ENCODE measurements at places on chromosomes 4 and X.

- no peak for DNase-seq
Observed at GRCh38 chr4:90542216-90542615, 415.0 kb downstream of the CCSER1 start.

GRCh38 chr4:87622303-87622702 lies 14.0 kb downstream of the DSPP start:
- no peak for DNase-seq

DNA sequence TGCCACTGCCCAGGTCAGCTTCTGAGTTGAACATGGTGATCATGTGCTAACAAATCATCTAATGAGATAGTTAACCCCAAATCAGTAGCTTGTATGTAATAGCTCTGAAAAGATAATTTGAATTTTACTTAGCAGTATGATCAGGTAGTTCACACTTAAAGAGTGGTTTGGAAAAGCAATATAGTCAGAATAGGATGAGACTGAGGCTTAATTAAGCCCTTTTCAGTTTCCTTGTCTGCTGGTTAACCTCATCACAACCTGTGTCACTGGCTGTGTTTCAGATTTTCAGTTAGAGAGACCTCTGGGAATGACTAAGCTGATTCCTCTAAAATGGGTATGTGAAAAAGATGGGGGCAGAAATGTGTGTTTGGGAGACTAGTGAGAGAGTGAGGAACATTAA lies 38.1 kb downstream of the GPR174 start:
- DNase-seq: no peak

- DNase-seq: no peak
Observed at GRCh38 chr4:29711226-29711625, 1008.9 kb upstream of the PCDH7 start.

- DNase-seq: no peak
Observed at GRCh38 chrX:127861611-127862010, 190.6 kb downstream of the ACTRT1 start.

DNA sequence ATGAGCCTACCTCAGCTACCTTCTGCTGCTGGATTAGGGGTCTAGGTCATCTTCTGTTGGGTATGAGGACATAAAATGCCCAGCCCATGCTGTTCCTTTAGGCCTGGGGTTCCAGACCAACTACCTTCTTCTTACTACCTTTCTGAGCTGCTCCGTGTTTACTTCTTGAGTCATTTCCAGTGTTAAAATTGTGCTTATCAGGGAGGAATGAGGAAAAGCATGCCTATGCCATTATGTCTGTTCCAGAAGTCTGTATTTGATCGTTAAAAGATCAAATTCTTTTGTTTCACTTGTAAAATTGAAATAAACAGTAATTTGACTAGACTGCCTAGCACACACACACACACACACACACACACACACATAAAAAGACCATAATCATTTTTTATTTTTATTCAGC lies 1912.7 kb upstream of the TENM3 start:
- DNase-seq: no peak

DNA sequence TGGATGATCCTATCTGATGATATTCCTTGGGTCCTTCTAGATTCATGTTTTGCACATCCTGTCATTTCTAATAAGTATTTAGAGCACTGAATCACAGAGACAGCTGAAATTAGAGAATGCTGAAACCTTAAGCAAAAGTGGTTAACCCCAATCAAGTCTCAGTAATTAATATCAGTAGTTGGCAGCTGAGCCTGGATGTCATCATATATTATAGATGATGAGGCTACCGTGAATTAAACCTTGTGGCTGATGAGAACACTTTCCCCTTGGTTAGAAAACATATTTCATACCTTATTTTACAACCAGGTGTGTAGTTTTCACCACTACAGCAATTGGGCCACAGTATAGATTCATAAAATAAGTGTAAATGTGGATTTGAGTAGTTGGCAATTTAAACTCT lies 499.0 kb downstream of the PDGFC start:
- DNase-seq: no peak

DNA sequence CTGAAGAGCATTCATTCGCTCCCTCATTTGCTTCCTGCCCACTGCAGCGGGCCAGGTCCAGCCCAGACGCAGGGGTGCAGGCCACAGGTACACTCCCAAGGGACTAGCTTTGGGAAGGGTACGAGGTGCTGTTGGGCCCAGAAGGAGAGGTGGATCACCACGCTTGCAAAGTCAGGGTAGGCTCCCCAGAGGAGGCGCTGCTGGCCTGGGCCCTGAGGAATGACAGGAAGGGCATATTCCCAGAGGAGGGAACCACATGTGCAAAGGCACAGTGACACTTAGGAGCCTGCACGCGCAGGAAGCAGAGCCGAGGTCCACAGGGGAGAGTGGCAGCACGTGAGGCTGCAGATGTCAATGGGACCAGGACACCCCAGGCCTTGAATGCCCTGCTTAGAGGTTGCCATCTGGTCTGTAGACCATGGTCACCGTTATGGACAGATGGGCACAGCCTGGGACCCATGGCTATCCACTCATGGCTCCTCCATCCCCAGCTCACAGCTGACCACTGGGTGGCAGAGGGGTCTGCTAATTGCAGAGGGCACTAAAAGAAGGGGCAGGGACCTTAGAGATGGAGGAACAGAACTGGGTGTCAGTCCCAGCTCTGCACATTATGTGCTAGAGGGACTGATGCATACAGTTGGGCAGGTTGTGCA lies 7.9 kb downstream of the HTRA3 start:
- DNase-seq: no peak

DNA sequence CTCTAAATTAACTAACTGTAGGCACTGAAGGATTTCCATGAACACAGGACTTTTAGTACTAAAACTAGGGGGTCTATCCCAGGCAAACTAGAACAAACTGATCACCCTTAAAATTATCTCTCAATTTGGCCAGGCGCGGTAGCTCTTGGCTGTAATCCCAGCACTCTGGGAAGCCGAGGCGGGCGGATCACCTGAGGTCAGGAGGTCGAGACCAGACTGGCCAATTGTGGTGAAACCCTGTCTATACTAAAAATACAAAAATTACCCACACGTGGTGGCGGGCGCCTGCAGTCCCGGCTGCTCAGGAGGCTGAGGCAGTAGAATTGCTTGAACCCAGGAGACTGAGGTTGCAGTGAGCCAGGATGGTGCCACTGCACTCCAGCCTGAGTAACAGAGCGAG lies 436.6 kb downstream of the RPA4 start:
- no peak for DNase-seq

GRCh38 chr4:40763228-40763716 lies 13.5 kb downstream of the NSUN7 start:
- no peak for DNase-seq

GRCh38 chr4:154868414-154869194 lies 87.5 kb downstream of the RBM46 start:
- DNase-seq: no peak

GRCh38 chrX:154466036-154466435 lies 8.0 kb downstream of the PLXNA3 start:
- no peak for DNase-seq

- DNase-seq: no peak
Observed at GRCh38 chrX:24285082-24285481, 28.8 kb downstream of the SUPT20HL2 start.

- no peak for DNase-seq
Observed at GRCh38 chr4:102675141-102675540, 85.6 kb downstream of the MANBA start.

- no peak for DNase-seq
Observed at GRCh38 chr4:80321776-80322175, 13.8 kb upstream of the CFAP299 start.

- DNase-seq: no peak
Observed at GRCh38 chr4:159104694-159105414, 2.0 kb downstream of the RAPGEF2 start.

DNA sequence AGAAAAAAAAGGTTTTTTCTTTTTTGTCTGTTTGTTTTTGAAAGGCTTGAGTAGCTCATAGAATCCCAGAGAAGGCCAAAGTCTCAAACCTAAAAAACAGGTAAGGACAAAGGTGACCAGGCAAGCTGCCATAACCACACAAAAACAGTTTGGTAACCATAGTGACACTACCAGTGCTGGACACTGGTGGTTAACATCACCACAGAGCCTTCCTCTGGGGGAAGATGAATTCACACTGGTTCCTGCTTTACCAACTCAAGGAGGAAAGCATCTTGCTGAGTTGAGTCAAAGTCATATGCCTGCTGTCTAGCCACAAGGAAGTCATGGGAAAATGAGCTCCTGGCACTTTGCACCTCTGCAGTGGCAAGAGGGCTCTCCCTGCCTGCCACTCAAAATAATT lies 32.5 kb downstream of the IDS start:
- DNase-seq: no peak

DNA sequence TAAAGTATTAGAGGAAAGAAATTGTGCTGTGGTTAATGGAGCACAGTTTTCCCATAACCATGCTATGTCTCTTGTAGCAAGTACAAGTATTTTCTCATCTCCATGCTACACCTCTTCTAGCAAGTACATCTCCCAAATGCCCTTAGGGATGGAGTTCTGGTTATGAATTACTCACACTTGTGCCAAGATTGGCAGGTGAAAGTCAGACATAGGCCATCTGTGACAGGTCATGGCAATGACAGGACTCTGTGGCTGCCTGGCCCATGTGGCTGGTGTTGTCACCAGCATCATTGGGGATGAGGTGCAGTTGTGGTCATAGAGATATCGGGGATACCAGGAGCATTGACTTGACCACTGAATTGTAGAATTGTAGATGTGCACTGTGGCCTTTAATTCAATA lies 310.2 kb downstream of the FAT4 start:
- no peak for DNase-seq

- DNase-seq: no peak
Observed at GRCh38 chr4:2073808-2074481, 14.8 kb downstream of the NAT8L start.

- DNase-seq: no peak
Observed at GRCh38 chr4:89247951-89248350, 59.6 kb downstream of the GPRIN3 start.

- no peak for DNase-seq
Observed at GRCh38 chr4:52081216-52081615, 30.1 kb downstream of the SPATA18 start.

DNA sequence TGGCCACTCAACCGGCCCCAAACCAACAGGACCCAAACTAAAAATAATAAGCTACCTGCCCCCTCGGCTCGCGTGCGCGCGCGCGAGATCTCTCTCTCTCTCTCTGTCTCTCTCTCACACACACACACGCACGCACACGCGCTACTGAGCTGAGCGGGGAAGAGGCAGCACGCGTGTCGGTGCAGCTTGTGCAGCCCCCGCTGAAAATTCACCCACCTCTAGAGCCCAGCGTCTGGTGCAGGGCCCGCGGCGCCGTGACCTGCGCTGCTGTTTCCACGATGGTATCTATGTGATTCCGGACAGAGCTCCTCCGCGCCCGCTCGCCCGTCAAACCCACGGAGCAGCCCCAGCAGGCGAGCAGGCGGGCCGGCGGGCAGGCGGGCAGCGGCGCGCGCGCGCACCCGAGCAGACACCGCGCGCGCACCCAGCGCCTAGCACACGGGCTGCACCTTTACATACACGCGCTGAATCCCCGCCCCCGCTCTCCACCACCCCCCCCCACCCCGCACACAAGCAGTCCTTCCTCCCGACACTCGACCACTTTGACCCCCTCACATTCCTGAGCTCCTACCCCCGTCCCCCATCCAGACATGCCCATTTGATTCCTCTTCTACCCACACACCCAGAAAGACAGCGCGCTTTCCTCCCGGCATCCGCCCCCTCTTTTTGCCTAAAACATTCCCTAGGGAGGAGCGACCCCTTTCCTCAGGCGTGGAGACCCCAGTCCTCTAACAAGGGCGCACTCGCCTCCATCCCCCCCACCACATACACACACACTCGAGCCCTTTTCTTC lies 1.0 kb downstream of the SLITRK4 start:
- DNase-seq: no peak

DNA sequence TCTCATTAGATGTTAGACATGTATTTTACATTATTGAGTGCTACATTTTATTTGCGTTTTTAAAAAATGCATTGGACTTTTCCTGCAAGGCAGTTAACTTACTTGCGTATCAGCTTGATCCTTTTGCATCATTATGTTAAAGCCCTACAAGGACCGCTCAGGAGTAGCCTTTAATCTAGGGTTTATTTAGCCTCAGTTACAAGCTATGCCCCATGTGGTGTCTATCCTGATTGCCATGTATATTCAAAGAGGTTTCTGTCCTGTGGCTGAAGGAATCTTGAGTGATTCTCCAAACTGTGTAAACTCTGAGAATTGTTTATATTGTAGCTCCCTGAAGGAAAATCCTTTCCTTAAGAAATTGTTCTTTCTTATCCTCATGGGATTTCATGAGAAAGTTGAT lies 821.8 kb upstream of the AGA start:
- no peak for DNase-seq

DNA sequence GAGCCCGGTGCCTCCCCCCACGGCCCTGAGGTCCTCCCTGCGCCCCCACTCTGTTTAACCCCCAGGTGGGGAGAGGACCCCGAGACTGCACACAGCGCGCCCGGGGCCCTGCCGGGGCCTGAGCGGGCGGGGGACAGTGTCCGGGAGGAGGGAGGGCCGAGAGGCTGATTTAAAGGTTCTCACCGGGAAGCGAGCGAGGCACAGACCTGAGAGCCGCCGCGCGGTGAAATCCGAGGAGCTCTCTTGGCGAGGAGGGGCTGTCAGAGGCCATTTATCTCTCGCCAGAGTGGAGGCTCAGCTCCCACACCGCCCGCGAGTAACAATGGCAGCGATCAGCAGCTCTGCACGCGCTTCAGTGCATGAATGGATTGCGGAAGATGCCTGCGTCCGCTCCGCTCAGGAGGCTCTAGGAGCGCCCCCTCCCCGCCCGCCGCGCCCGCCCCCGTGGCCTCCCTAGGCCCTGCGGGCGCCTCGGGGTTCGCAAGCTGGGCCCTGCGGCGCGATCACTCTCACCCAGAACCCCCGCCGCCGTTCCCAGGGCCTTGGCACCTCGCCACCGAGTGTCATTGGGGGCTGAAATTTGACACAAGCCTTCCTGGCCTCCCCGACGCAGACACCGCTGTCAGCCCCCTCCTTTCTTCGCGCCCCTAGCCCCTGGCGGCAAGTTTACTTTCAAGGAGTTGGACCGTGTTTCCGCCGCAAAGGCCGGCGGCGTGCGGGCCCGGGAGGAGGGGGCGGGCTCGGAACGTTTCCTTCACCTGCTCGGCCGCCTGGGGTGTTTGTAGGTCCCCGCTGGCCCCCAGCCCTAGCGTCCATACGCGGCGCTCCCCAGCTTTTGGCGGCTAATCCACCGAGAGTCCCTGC lies 48.7 kb upstream of the BCOR start:
- DNase-seq: no peak
